Fibroblast of mammary gland (primary cell): ENCODE measurements at places on chromosomes 7 and 10.

DNA sequence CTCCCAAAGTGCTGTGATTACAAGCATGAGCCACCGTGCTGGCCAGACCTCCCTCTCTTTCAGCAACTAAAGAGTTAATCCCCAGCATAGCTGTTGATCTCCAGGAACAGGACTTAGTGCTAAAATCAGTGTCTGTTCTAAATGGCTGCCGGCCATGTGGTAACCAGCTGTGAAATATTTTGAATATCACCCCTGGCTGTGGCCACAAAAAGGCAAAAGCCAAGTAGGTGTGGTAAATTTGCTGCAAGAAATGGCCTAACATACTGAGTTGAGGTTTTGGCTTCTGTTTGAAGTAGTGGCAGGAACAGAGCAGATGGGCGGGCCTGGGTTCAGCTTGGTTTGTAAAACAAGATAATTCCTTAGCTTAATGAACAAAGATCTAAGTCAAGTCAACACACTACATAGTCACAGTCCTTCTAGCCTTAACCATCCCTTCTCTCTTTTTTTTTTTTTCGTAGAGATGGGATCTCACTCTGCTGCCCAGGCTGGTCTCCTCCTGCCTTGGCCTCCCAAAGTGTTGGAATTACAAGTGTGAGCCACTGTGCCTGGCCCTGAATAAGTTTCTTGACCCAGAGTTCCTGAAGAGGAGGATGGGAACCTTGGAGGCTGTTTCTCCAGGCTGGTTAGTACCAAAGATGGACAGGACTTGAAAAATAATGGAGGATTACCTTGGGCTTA, 22.7 kb upstream of the AGFG2 start:
- peak; percentile 96 for DNase-seq

- no peak for DNase-seq
Measured at GRCh38 chr7:158329014-158329610, 258.5 kb downstream of the PTPRN2 start.

DNA sequence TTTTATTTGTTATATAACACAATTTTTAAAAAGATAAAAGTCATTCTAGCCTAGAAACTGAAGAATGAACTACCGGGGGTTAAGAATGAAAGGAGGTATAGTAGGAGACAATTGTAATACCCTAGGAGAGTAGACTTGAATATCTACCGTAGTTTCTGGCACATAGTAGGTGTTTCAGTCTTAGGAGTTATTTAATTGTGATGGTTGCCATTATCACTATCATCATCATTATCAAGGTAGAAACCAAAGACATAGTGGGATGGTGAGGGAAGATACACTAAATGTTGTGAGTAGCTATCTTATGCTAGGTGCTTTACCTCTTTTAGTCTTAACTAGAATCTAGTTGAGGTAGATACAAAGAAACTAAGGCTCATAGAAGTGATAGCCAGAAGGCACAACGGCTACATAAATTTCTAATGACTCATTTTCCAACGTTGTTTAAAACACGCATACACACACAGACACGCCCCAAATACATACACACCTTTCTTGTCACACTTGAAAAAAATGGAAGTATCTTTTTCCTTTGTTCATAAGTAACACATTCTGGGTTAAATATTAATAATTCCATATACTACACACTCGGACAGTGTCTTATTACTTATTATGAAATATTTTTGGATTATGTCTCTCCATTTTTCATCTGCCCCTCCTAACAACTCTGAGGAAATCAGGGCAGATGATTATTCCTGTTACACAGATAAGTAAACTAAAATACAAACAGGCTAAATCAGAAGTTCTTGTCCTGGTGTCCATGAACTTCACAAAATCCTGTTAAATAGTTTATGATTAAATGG, 2.0 kb upstream of the ANLN start:
- DNase-seq, result no peak

DNA sequence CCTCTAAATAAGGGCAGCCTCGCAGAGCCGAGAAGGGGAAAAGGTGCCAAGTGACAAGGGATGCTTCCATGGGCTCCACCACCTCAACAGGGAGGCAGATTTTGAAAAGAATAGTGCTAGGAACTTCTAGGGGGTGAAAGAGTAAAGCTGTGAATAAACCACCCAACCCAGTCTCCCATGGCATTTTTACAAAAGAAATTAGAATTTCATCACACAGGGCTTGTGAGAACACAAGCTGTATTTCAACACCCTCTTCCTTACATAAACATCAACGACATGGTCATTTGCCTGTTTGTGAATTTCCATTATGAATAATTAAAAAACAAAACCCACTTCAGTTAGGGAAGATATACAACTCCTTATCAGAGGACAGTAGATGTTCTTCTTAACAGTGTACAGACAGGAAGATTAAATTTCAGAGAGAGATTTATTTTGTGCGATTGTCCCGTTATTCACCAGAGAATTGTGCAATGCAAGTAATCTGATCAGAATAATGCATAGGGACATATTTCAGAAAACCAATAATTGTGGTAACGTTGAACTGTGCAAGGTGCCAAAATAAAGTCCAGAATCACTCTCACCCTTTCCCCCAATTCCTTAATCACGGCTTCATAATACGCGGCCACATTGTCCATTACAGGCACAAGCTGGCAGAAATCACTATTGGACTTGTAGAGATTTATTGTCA, 207.8 kb upstream of the MGMT start:
- no peak for DNase-seq

DNA sequence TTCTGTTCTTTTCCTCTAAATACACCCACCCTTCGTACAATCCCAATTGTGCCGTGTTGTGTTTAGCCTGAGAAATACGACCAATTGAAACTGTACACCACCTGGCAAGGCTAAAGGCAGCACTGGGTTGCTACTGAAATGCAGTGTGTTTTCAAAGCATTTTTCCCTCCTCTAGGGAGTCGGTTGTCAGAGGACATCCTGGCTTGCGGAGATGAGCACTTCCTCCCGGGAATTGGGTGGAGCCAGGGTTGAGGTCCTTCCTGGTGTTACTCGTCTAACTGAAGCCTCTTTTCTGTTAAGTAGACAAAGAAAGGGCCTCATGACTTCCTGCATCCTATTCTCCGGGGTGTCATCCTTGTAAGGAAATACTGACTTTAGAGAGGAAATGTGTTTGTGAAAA, 133.5 kb downstream of the MTPAP start:
- peak; percentile 58 for DNase-seq

DNA sequence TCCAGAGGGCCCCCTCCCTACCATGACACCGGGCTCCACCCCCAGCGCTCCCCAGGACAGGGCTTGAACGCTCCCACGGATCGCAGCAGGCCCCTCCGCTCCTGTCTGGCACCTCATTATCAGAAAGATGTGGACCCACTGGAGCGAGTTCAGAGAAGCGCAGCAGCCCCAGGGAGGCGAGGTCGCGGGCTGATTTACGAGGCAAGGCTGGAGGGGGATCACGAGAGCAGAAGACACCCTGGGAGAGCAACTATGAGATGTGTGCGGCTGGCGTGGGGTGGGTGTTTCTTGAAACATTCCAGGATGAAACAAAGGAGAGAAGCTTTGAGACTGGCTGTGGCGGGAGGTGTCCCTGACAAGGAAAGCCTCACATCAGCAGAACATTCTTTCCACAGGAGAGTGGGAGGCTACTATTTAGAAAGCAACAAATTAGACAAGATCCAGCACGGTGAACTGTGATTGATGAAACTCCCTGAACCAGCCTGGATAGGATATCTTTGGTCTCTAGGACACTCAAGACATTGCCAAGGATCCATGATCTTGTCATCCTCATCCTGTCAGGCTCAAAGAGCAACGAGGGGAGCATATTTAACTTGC, 66.0 kb downstream of the JCAD start:
- DNase-seq, result no peak

- DNase-seq, result no peak
Measured at GRCh38 chr10:80526218-80526617, 11.5 kb upstream of the SH2D4B start.

- no peak for DNase-seq
Measured at GRCh38 chr7:139808427-139808826, 20.6 kb upstream of the TBXAS1 start.

DNA sequence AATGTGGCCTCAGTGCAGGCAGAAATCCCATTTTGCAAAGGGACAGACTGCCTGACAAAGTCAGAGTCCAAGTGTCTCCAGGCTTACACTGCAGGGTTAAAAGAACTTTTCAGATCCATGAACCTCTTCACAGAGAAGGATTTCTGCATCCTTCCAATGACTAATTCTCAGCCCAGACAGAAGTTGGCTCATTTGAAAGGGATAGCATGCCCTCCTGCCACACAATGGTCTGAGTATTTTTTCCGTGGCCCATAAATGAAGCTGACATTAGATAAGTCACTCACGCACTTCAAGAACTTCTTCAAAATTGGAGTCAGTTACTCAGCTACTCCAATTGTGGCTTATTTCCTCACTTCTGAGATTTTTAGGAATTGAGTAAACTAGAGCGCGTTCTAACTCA, 170.2 kb downstream of the PLXNA4 start:
- DNase-seq, result peak; percentile 24

DNA sequence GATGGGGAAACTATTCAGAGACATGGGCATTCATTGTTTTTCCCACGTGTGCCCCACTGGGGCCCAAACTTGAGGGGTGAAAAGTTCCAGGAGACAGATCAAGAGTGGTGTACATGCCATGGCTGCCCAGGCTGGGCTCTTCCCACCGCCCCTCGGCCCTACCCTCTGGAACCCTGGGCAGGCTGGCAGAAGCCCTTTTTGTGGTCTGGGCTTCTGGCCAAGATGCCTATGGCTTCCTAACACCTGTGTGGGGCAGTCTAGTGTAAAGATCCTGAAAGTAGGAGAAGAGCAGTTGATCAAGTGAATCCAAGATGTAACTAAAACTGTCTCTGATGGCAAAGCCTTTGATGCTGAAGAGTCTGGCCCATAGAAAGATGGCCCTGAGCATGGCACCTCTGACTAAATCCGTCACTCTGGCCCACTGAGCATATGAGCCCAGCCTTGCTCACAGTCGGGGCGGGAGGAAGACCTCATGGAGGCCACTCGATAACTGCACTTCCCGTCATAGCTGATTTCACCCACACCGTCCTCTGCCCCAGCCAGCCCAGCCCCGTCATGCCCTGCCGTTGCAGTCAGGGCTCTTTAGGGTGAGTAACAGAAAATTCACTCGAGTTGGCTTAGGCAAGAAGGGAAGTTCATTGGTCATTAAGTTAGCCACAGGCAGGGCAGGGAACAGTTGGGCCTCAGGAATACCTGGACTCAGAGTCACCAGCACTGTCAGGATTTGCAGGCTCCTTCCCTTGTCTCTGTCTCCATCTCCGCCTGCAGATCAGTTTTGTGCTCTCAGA, 37.9 kb upstream of the MTPAP start:
- peak; percentile 22 for DNase-seq

GRCh38 chr10:79148452-79149344, 79.9 kb downstream of the ZMIZ1 start:
- peak; percentile 76 for DNase-seq

- DNase-seq, result no peak
Measured at GRCh38 chr7:47512481-47513176, 69.3 kb downstream of the TNS3 start.

DNA sequence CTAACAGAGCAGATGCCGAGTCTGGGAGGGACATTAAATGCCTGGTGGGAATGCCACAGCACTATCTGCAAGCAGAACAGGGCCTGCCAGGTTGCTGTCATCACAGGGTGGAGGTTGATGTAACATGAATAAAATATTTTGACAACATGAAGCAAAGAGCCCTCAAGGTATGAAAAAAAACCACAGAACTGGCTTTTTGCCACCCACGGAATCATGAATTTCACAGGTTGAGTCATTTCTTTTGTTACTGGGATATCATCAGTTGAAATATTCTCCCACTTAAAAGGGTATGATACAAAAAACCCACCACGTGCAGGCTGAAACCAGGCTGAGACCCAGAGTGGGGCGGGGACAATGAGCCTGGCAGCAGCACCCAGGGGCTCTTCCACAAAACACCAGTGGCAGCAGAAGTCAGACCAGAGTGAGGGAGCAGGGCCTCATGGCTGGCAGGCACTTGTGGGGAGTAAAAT, 220.1 kb downstream of the TNS3 start:
- DNase-seq, result peak; percentile 84

DNA sequence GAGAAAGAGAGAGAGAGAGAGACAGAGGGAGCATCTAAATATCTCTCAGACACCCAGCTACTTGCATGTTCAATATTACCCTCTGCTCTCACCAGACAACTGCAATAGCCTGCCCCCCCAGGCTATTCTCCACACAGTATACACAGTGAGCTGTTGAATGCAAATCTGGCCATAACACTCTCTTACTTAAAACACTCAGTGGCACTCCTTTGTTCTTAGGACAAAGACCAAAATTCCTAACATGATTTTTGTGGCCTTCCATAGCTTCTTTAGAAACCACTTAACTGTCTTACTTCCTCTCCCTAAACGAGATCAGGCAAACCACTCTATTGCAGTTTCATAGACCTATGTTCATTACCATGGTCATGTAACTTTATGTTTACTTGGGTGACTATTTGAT, 903.6 kb upstream of the AUTS2 start:
- DNase-seq, result no peak

DNA sequence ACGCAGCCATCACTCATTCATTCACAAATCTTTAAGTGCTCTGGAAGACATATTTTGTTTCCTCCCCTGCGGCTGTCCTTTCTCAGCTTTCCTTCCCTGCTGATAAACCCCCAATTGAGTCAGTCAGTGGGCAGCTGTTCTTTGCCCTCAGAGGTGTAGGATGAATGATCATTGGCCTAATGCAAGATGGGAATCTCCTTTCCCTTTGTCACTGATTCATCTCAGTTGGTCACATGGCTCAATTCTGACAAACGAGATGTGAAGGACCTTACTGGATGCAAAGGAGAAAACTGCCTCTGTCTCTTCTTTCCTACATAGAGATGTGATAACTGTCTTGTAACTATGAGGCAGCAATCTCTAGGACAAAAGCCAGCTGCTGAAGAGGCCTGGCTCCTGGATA, 44.6 kb downstream of the COL28A1 start:
- DNase-seq, result no peak

GRCh38 chr7:135514856-135515255, 5.0 kb upstream of the CNOT4 start:
- no peak for DNase-seq

GRCh38 chr7:132580277-132580676, 4.0 kb upstream of the PLXNA4 start:
- peak; percentile 10 for DNase-seq

GRCh38 chr7:48901966-48902365, 22.4 kb upstream of the CDC14C start:
- DNase-seq, result no peak

- DNase-seq, result peak; percentile 25
Measured at GRCh38 chr7:84722086-84722485, 464.8 kb downstream of the SEMA3D start.

- DNase-seq, result peak; percentile 30
Measured at GRCh38 chr7:2953099-2953498, 90.6 kb downstream of the CARD11 start.

- DNase-seq, result no peak
Measured at GRCh38 chr7:3120513-3120912, 76.8 kb upstream of the CARD11 start.

- no peak for DNase-seq
Measured at GRCh38 chr10:122855745-122856144, 10.1 kb upstream of the CUZD1 start.

- DNase-seq, result peak; percentile 20
Measured at GRCh38 chr7:27917774-27918314, 177.9 kb downstream of the TAX1BP1 start.
